HT1080 (cell line): ENCODE measurements at places on chromosomes 6 and 20. TPM values are rescaled to one million over a fixed set of nuclear protein-coding genes. Genes with fewer than 3 reads are reported as not detected.

The SIRPB1 gene
- 0.16 and 1.0 TPM in 2 replicates for total RNA-seq

The PRR18 gene
- not detected in 2 replicates for total RNA-seq

The FLRT3 gene
- 3.0 and 4.0 TPM in 2 replicates for total RNA-seq

The SRSF12 gene
- total RNA-seq: not detected in 2 replicates

The PLCB1 gene
- 4.6 and 7.2 TPM in 2 replicates for total RNA-seq

The TBC1D32 gene
- 1.9 and 2.4 TPM in 2 replicates for total RNA-seq

The FOXS1 gene
- 0.17 and 0.35 TPM in 2 replicates for total RNA-seq

The ZNF343 gene
- total RNA-seq: 12.8 and 19.6 TPM in 2 replicates

The FAM83D gene
- 73.1 and 78.9 TPM in 2 replicates for total RNA-seq

The HCRTR2 gene
- total RNA-seq: not detected in 2 replicates

The PKIB gene
- total RNA-seq: 0.23 and 1.3 TPM in 2 replicates

The PSORS1C1 gene
- 0.64 and 0.80 TPM in 2 replicates for total RNA-seq

The PHF1 gene
- 27.0 and 30.8 TPM in 2 replicates for total RNA-seq

The OR2H2 gene
- not detected in 2 replicates for total RNA-seq

The OR2B6 gene
- total RNA-seq: not detected in 2 replicates

The ADGRB3 gene
- 0.10 and 0.24 TPM in 2 replicates for total RNA-seq

The PRL gene
- not detected in 2 replicates for total RNA-seq

The PHACTR3 gene
- total RNA-seq: not detected in 2 replicates

The RTEL1 gene
- total RNA-seq: 13.1 and 19.3 TPM in 2 replicates

The MOG gene
- total RNA-seq: not detected in 2 replicates

The PTCRA gene
- not detected in 2 replicates for total RNA-seq

The ATP6V1G2 gene
- total RNA-seq: 2.1 TPM in 2 replicates

The HLA-DOA gene
- total RNA-seq: not detected in 2 replicates

The ARMC12 gene
- total RNA-seq: not detected in 2 replicates

The ZNF335 gene
- total RNA-seq: 13.6 and 18.0 TPM in 2 replicates

The LRRN4 gene
- total RNA-seq: 0.13 TPM in 1 of 2 replicates, not detected in the other

The MAP7 gene
- 1.7 and 2.1 TPM in 2 replicates for total RNA-seq

The MAS1 gene
- not detected in 2 replicates for total RNA-seq

The LY6G6F gene
- not detected in 2 replicates for total RNA-seq

The PGC gene
- total RNA-seq: not detected in 2 replicates

The PAK5 gene
- not detected in 2 replicates for total RNA-seq

The SULF2 gene
- total RNA-seq: 5.6 and 6.6 TPM in 2 replicates
